ENCODE measurements at places on chromosomes 1 and 21.

GRCh38 chr1:65509912-65510680 is 89.6 kb downstream of the LEPR start:
- DNase-seq: no peak

- DNase-seq: no peak
These were observed 15.1 kb downstream of the ELK4 start for GRCh38 chr1:205616563-205617293.

- DNase-seq: no peak
These were observed 643 bp upstream of the MOV10 start for GRCh38 chr1:112673592-112674439.

DNA sequence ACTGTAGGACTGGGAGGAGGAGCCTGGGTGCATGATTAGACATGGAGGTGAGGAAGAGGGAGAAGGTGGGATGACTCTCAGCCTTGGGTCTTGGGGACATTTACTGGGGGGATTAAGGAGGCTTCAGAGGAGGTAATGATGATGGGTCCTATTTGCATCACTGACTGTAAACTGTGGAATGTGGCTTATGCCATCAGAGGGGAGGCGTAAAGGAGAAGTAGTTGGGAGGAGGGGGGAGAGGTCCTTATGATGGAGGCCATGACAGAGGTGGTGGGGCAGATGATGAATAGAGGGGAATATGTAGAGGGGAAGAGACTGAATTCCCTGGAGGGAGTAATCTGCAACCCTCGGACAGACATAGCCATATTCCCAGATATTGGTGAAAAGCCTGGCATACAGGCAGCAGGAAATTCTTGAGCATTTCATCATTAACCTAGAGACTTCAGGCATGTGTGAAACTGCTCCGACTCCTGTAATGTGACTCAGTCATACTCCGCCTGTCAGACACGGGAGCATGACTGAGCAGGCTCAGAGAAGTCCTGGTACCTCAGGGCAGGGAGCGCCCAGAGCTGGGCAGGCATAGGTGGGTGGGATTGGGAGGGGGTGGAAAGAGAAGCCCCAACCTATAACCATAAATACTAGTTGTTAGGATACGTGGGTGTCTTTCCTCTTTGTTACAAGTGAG is 8.0 kb upstream of the LCE5A start:
- DNase-seq: no peak

- DNase-seq: no peak
These were observed 46.3 kb downstream of the ITPKB start for GRCh38 chr1:226692823-226693222.

- DNase-seq: no peak
These were observed 1.1 kb downstream of the S100A11 start for GRCh38 chr1:152035539-152036266.

DNA sequence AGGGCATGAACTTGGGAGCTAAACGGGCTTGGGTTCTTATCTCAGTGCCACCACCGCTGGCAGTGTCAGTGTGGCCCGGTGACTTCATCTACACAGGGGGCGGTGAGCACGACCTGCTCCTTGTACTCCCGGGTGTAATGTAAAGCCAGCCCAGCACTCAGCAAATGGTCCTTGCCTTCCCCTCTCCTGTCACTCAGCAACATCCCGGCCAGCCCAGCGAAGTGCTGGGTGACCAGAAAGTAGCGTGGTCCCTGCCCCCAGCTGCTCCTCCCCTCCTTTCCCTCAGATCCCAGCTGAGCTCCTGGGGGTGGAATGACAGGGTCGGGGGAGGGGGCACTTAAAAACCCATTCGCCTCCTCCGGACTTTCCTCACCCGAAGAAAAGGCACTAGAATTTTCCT is 7.2 kb downstream of the KCNN3 start:
- DNase-seq: no peak

- DNase-seq: no peak
These were observed 31.0 kb downstream of the FOXD2 start for GRCh38 chr1:47468709-47469389.

GRCh38 chr1:185654199-185654951 is 79.8 kb upstream of the HMCN1 start:
- no peak for DNase-seq

- no peak for DNase-seq
These were observed 4.7 kb downstream of the POGK start for GRCh38 chr1:166843769-166844596.

- DNase-seq: no peak
These were observed 367.6 kb upstream of the VAMP3 start for GRCh38 chr1:7403265-7404045.

DNA sequence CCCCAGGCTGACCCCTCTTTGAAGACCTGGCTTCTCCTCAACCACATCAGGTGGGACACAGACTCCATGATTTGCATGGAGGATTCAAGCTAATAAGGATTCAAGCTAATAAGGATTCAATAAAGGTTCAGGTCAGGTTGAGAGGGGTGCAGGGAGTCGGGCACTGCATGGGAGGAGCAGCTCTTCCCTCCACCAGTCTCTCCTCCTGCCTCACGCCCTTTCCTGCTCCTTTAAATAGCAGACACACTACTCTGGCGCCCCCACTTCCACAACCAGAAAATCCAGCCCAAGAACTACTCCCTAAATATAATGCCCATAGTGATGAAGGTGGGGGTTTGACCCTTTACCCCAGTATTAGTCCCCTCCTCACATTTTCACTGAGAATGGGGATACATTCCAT is 7.1 kb downstream of the MEX3A start:
- no peak for DNase-seq

GRCh38 chr1:115323366-115324004 is 14.6 kb downstream of the NGF start:
- DNase-seq: no peak

GRCh38 chr1:235098991-235099390 is 29.6 kb downstream of the TOMM20 start:
- no peak for DNase-seq

- no peak for DNase-seq
These were observed 67.0 kb downstream of the MATN1 start for GRCh38 chr1:30656171-30656940.
